ENCODE measurements at places on chromosomes 4 and X.

DNA sequence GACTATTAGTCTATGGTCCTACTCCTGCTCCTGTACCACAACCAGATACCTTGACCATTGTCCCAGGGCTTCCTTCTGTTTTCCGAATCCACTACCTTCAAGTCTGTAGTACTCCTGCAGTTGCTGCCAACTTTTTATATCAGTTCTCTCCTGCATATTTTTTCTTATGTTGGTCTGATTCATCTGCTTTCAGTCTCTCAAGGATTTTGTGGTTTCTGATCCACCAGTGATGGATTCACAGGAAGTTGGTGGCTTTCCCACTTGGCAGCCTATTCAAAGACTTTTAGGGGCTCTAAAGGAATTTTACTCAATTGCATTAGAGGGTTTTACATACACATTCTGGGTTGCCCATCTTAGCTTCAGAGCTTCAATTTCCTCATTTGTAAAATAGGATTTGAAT is 23.6 kb downstream of the KIF4A start:
- DNase-seq: no peak

GRCh38 chrX:29315931-29316330 is 728.7 kb downstream of the IL1RAPL1 start:
- DNase-seq: no peak

GRCh38 chr4:73447671-73448070 is 11.7 kb downstream of the AFP start:
- DNase-seq: no peak

DNA sequence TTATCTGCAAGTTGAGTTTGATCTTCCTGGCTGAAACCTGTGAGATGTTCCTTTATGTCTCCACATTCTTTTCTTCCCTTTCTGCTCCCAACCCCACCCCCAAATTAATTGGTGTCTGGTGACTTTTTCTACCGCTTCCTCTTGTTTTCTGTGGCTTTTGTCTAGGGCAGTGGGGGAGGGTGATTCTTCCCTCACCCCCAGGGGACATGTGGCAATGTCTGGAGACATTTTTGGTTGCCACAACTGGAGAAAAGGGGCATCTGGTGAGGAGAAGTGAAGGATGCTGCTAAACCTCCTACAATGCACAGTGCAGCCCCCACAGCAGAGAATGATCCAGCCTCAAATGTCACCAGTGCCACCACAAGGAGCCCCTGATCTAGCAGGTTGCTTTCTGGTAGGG is 152.9 kb downstream of the NHS start:
- no peak for DNase-seq

DNA sequence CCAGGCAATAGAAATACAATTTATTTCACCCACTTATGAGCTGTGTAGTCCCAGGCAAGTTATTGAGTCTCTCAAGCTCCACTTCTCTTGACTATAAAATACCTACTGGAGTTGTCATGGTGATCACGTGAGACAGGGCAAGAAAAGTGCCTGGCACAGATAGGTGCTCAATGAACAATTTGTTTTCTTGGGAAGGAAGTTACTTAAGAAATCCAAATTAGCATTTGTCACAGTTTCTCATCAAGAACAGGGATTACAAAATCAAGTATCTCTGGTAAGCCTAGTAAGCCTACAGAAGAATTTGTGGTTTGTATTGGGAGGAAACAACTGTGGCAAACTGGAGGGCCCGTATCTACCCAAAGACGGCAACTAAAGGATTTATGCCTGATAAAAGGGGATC is 37.5 kb upstream of the RASGEF1B start:
- DNase-seq: no peak

DNA sequence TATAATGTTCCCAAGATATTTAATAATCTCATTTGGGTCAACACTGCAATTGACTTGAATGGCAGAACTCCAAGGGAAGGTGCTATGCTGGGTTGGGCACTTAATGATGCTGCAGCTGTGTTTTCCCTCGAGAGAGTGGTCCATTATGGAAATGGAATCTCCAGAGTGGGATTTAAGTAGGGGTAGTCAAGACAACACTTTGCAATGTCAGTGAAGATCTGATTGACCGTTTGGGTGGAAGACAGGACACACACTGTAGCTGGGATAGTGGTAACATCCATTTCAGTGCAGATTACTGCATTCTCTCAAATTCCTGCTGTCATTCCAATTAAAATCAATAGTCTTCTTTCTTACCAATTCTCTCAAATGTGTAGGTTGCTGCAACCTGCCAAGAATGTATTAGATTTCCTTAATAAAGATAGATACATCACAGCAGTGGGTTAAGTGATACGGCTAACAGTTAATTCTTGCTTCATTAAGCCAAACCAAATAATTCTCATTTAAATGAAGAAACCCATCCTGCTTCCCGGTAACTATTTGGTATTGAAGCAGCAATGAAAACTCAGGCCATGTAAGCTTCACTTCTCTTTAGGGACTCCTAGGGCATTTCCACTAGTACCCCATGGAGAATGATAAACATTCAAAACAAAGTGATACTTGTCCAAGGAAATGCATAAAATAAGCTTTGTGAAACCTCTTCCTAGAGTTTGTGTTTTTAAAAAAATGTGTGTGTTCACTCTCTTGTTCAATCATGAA is 40.5 kb upstream of the RASGEF1B start:
- no peak for DNase-seq

GRCh38 chrX:130545796-130546195 is 144.0 kb downstream of the RBMX2 start:
- DNase-seq: no peak

GRCh38 chr4:26081795-26082498 is 167.9 kb downstream of the SMIM20 start:
- DNase-seq: peak; percentile 42

- no peak for DNase-seq
These were observed 1.8 kb downstream of the L1CAM start for GRCh38 chrX:153884136-153884535.

GRCh38 chrX:24682739-24683432 is 10.8 kb upstream of the POLA1 start:
- no peak for DNase-seq

GRCh38 chr4:81665045-81665444 is 193.3 kb upstream of the RASGEF1B start:
- no peak for DNase-seq

GRCh38 chr4:62849696-62850095 is 1559.6 kb downstream of the TECRL start:
- no peak for DNase-seq

DNA sequence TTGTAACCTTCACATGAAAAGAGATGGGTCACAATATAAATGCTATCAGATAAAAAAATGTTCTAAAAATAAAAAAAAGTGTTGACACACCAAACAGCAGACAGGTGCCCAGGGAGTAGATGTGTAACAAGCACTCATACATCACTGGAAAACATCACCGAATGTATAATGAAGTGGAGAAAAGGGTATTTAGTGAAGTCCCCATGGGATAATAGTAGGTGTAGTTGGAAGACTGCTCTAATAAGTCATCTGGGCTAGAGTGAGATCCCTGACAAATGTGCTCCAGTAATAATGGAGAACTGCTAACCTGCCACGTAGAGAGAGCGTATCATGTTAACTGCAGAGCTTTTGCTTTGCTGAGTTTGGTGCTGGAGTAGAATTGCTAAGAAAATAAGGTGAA is 152.0 kb downstream of the GRIA2 start:
- DNase-seq: no peak

- no peak for DNase-seq
These were observed 27.1 kb downstream of the PIR start for GRCh38 chrX:15465896-15466651.

- DNase-seq: no peak
These were observed 17.4 kb downstream of the ZNF827 start for GRCh38 chr4:145921231-145921630.

- no peak for DNase-seq
These were observed 17.9 kb downstream of the PDHA2 start for GRCh38 chr4:95857761-95858160.

GRCh38 chrX:28391528-28391927 is 195.7 kb upstream of the IL1RAPL1 start:
- no peak for DNase-seq

- DNase-seq: no peak
These were observed 66.3 kb downstream of the ZFYVE28 start for GRCh38 chr4:2352171-2352570.

- DNase-seq: no peak
These were observed 192.8 kb downstream of the TBX22 start for GRCh38 chrX:80207327-80207726.

- no peak for DNase-seq
These were observed 106.2 kb upstream of the KLF8 start for GRCh38 chrX:56125946-56126345.

DNA sequence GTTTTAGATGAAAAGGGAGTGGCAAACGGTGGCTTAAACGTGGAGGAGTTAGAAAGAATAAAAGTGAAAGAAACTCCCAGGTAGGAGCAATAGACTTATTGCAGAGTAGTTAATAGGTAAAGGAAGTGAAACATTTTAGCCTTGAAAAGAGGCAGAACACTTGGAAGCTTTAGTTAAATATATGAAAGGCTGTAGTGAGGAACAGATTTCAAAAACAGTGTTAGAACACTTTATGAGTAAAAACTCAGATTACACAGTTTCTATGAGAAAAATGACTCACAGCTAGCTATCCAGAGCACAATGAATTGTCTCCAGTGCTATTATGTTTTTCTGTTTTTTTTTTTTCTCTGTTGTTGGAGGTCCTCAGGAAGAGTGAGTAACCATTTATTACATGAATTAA is 45.8 kb downstream of the TACR3 start:
- no peak for DNase-seq

DNA sequence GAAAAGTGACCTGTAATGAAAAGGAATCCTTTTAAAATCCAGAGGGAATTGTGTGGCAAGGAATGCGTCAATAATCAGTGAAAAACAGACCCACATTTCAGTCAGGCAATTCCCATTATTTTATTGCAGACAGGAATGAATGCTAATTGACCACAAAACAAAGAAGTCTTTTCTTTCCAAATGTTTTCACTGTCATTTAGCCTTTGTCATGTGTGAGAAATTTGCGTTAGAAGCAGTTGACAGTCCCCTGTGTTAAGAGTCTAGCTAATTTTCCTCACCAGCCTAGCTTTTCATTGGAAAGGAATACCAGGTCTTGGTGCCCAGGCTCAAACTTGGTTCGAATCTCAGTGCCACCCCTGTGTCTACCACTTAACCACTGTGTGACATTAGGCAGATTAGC is 83.4 kb downstream of the KIT start:
- no peak for DNase-seq

GRCh38 chr4:123133397-123134050 is 211.1 kb upstream of the NUDT6 start:
- no peak for DNase-seq

- DNase-seq: no peak
These were observed 7.3 kb downstream of the RGS12 start for GRCh38 chr4:3299976-3300671.

- DNase-seq: no peak
These were observed 49.6 kb downstream of the ZFYVE28 start for GRCh38 chr4:2368746-2369437.

GRCh38 chrX:10856797-10857196 is 236.4 kb upstream of the MID1 start:
- DNase-seq: no peak

- DNase-seq: no peak
These were observed 9.4 kb upstream of the GPR173 start for GRCh38 chrX:53039236-53039635.

DNA sequence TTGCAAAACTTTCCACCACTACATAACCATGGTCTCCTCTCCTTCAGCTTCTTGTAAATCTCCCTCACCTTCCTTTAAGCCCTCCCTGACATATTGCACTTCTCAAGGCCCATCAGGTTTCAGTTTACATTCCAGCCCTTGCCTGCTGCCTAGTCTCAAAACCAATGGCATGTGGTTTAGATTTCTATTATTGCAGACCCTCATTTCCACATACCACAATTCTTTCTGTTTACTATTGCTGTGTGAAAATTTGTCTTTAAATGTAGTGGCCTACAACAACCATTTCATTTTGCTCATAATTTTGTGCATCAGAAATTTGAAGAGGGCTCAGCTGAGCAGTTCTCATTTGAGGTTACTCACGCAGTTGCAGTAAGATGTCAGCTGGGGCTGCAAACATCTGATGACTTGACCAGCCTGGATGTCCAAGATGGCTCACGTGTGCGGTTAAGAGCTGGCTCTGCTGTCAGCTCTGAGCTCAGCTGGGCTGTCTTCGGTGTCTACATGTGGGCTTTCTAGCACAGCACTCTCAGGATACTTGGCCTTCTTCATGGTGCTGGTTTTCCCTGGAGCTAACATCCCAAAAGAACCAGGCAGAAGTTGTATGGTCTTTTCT is 29.9 kb upstream of the SOD3 start:
- no peak for DNase-seq

DNA sequence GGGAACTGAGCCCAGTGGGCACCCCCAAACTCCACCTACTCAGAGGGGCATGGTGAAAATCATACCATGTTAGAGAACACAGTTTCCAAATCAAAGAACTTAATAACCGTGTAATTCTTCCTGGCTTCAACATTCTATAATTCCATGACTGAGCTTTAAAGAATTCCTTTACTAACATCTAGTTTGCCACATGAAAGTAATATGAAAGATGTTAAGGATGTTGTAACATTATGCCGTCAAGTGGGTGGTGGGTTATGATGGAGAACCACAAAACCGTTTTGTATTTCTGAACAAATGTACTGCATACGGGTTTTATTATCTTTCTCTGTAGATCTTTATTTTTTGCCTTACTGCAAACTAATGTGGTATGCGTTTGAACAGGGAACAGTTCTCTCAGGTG is 549.0 kb upstream of the MAGEB2 start:
- DNase-seq: no peak

GRCh38 chr4:189341881-189342280 is 598.8 kb upstream of the FRG1 start:
- no peak for DNase-seq

DNA sequence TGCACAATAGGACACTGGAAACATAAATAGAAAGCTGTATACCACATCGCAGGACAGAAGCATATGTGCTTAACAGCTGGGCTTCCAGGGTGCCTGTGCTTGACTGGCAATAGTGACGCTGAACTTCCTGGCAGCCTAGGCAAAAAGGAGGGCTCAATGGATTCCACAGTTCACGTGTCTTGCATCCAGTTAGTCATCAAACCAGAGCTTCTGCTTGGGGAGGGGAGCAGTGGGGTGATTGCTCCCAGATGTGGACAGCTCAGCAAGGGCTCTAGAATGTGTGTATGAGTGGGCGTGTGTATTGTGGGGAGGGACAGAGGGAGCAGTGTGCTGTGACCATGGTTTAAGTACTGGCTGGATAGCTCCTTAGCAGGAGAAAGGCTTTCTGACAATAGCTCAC is 2.3 kb downstream of the PRRG3 start:
- no peak for DNase-seq

- DNase-seq: no peak
These were observed 59.9 kb downstream of the CPZ start for GRCh38 chr4:8652181-8653078.
